ENCODE measurements at places on chromosomes 16 and 17.

- DNase-seq: no peak
Measured at GRCh38 chr17:8001976-8002720, at the start of gene GUCY2D. TSS of gene GUCY2D (plus strand) at chr17:8002615. CDS start at chr17:8003048, 433 bp downstream.

DNA sequence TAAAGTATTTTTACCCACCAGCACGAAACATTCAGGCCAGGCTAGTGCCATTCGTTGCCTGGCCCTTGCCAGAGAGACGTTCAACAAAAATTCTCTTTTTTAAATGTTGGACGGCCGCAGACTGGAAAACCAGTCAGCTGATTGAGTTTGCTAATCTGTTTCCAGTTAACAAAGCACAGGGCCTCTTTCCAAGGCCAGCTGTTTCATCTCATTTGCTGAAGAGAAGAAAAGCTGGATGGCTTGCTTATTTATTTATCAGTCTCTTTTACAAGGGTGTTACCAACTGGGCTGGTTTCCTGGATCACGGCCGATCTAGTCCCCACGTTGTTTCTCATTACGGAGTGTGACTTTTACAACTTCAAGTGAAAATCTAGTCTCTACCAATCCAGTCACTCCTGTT is 418.7 kb upstream of the DYNLRB2 start:
- DNase-seq: no peak

GRCh38 chr16:29688172-29688571 is 9.2 kb downstream of the QPRT start:
- no peak for DNase-seq

DNA sequence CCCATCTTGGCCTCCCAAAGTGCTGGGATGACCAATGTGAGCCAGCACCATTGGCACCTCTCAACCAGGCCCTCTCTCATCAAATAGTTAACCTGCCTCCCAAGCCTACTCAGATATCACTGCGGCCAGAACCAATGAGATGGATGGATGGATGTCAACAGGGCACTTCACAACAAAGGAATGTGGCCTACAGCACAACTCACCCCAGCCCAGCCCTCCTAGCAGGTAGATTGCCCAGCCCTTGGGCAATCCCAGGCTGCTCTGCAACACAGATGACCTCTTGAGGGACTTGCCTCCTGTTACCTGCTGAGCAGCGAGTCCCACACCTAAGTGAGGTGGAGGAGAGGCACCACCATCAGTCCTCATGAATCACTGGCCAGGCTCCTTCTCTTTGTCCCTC is 22.6 kb upstream of the KIFC3 start:
- DNase-seq: no peak

DNA sequence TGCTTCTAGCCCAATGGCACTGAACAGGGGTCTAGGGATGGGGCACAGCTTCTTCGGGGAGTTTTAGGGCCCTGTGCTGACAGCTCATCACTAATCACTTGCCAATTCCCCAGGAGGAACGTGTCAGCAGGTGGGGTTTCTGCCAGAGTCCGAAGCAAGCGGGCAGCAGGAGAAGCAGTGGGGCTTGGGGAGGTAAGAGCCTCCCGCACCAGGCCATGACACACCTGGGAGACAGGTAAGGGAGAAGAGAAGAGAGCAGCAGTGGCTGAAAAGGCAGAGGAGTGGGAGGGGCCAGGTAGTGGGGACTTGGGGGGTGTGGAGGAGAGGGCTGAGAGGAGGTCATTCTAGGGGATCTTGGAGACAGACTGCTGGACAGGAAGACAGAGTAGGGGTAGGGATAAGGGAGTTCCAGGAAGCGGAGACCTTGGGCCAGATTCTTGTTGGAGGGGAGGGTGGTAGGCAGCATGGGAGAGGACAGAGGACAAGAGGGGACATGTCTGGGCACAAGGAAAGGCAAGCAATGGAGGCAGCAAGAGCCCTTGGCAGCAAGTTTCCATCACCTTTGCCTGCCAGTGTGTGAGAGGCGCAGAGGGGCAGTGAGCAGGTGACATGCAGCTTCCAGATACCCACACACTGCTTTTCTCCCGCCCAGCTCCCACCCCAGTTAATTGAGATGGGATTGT is 4.9 kb downstream of the PHOSPHO1 start:
- no peak for DNase-seq

- DNase-seq: no peak
Measured at GRCh38 chr17:32876417-32877163, at the start of gene MYO1D. TSS of gene MYO1D (minus strand) at chr17:32877124. CDS start at chr17:32876872, 252 bp downstream.

All from NCI-H1417 treated with DMSO at 0.1 percent for 48 hours (cell line).